NCI-H2171 (cell line): ENCODE measurements at places on chromosomes 4 and X.

DNA sequence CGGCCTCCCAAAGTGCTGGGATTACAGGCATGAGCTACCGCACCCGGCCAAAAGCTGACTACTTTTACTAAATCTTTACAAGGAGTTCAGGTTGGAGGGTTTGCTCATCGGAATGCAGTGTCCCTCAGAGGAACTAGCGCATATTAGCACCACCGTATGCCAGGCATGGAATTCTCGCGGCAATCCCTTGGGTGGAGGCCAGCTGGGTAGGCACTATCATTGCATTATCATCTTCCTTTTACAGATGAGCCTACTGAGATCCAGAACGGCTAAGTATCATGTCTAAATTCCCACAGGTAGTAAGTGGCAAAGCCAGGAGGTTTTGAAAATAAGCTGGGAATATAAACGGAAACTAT lies 6.1 kb upstream of the CXorf66 start:
- no peak for DNase-seq

DNA sequence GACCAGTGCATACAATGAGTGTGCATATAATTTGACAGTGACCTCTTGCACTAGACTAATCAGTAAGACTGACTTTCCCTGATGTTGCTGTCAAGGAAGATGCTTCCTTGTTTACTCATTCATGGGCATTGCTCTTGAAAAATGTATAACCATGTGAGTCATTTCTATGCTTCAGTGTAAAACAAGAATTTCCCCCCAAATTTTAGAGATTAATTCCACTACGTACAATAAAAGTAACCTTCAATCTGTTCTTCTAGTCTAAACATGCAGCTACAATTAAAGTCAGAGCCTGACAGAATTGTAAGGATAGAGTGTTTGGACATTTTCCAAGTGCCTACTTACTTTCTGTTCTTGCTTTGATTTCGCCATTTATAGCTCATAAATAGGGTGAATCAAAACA lies 935.7 kb downstream of the RAPGEF2 start:
- DNase-seq: no peak

DNA sequence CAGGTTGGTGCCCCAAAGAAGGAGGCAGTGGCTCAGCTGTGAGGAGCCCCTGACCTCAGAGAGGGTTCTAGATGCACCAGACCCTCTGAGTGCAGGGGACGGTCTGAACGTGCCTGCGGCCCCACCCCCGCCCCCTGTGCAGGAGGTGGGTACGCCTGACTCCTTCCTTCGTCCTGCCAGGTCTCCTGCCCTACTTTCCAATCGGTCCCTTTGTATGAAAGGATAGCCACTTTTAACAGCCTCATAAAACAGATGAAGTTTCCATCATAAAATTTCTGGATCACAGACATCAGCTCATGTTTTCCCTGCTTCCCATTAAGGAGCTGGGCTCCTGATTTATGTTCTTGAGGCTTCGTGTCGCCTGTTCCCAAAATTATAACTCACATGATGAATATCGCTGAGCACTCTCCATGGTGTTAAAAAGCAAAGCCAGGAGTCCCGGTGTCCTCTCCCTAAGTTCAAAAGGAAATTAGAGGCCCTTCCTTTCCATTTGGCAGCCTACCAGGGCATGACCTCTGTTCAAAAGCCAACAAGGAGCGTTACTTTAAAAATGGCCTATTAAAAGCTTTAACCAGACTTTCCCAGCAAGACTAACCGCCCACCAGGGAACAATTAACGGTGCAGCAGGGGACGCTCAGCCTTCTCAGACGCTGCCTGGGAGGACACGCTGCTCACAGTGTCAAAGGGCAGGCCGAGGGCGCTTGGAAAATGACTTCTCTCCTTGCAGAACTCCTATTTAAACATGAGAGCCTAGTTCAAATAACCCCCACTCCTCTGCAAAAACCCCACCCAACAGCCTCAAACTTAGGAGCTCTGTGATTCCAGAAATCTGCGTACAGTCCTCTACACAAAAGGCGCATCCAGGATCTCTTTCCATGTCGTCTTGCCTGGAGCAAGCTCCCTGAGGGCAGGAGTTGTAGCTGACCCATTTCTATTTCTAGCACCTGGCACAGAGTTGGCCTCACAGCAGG lies 181.9 kb downstream of the AFAP1 start:
- DNase-seq: no peak

DNA sequence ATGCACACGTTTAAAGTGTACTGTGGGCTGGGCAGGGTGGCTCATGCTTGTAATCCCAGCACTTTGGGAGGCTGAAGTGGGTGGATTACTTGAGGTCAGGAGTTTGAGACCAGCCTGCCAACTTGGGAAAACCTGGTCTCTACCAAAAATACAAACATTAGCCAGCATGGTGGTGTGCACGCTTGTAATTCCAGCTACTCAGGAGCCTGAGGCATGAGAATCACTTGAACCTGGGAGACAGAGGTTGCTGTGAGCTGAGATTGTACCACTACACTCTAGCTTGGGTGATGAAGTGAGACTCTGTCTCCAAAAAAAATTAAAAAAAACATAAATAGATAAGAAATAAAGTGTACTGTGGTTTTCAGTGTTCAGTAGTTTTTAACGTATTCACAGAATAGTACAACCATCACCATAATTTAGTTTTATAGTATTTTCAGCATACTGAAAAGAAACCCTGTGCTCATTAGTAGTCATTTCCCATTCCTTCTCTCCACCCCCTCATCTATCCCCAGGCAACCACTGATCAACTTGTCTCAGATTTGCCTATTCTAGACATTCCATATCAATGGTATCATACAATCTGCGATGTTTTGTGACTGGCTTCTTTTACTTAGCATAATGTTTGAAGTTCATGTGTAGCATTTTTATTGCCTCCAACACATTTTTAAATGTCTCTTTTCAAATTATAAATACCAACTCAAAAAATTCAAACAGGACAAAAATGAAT lies 19.1 kb downstream of the SLAIN2 start:
- no peak for DNase-seq
